ENCODE measurements at places on chromosomes 4 and X.

GRCh38 chr4:182141061-182141460, 102.1 kb upstream of the TENM3 start:
- DNase-seq = peak; percentile 52

GRCh38 chr4:65845199-65845773, 175.0 kb upstream of the EPHA5 start:
- no peak for DNase-seq

GRCh38 chr4:113901994-113902787, 77.3 kb downstream of the ARSJ start:
- DNase-seq = peak; percentile 62

- DNase-seq = no peak
These were observed 148.3 kb downstream of the DCTD start for GRCh38 chr4:182768838-182769237.

GRCh38 chr4:41448934-41449333, 89.0 kb upstream of the LIMCH1 start:
- no peak for DNase-seq

DNA sequence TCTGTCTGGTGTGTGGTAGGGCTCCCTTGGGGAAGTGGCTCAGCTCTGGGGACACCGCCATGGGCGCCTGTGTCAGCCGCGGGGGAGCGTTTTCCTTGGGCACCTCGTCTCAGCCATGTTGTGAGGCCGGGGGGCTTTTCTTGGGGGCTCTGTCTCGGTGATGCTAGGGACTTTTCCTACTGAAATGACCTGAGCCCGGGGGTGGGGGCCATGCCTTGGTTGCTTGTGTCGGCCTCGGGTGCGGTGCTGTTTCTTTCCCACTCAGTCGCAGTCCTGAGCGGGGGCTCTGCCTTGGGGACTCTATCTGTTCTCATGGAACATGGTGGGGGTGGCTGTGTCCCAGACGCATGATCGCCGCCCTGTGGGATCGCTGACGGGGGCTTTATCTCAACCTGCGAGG, 356 bp downstream of the CT45A1 start:
- no peak for DNase-seq

DNA sequence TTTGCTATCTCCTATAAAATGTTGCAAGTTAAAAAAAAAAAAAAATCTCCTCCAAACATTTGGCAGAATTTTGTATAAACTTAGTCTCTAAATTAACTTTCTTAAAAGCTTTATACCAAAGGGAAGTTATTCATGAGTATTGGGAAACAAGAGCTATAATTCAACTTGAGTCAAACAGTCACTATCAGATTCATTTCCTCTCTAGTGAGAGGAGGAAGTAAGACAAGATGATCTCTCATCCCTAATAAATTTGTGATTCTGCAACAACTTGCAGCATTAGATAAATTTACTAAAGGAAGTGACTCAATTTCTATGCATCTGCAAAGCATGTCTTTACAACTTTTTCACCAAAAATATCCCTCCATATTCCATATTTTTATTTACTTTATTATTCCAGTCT, 135.4 kb upstream of the GNPDA2 start:
- no peak for DNase-seq

- DNase-seq = no peak
These were observed 253.6 kb upstream of the DIPK2B start for GRCh38 chrX:45454290-45454689.

DNA sequence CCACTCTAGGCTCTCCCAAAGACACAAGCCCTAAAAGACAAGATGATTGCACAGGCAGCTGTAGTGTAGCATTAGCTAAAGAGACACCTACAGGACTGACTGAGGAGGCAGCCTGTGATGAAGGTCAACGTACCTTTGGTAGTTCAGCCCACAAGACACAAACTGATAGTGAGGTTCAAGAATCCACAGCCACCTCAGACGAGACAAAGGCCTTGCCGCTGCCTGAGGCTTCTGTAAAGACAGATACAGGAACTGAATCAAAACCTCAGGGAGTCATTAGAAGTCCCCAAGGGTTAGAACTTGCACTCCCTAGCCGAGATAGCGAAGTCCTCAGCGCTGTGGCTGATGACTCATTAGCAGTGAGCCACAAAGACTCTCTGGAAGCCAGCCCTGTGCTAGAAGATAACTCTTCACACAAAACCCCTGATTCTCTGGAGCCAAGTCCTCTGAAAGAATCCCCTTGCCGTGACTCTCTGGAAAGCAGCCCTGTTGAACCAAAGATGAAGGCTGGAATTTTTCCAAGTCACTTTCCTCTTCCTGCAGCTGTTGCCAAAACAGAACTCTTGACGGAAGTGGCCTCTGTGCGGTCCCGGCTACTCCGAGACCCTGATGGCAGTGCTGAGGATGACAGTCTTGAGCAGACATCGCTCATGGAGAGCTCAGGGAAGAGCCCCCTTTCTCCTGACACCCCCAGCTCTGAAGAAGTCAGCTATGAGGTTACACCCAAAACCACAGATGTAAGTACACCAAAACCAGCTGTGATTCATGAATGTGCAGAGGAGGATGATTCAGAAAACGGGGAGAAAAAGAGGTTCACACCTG, 306.3 kb downstream of the ANK2 start:
- DNase-seq = peak; percentile 79

DNA sequence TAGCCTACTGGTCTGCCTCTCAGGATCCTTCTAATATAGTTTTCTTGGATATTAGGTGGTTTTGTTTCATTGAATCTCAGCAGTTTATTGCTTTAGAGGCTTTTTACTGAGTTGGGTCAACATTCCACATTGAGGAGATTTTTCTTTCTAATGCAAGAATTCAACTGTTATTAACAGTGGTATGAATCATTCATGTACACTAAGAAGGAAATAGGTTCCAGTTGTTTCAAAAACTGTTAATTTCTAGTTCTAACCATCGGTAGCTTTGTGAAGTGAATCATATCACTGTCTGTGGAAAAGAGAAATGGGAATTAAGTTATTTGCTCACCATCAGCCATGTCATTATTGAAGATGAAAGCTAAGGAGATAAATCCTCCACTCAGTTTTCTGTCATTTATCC, 331.5 kb downstream of the RPA4 start:
- no peak for DNase-seq
